ENCODE measurements at places on chromosomes 1 and 21. TPM values are rescaled to one million over a fixed set of nuclear protein-coding genes. Genes with fewer than 3 reads are reported as not detected.

ATAD3C gene
- 10.4 TPM for total RNA-seq

ITGB2 gene
- 370 TPM for total RNA-seq

CR1 gene
- total RNA-seq, result 11.4 TPM

STMN1 gene
- 42.5 TPM for total RNA-seq

ACTN2 gene
- 2.8 TPM for total RNA-seq

LCK gene
- total RNA-seq, result 8.3 TPM

TSPAN1 gene
- 6.9 TPM for total RNA-seq

BTBD8 gene
- total RNA-seq, result 5.1 TPM

KCNJ15 gene
- total RNA-seq, result 80.1 TPM

MASP2 gene
- not detected for total RNA-seq

RNU1-4 gene
- total RNA-seq, result 6,622 TPM

NR1I3 gene
- not detected for total RNA-seq

OLIG2 gene
- not detected for total RNA-seq

ASTN1 gene
- total RNA-seq, result 0.20 TPM

OLIG1 gene
- total RNA-seq, result 1.6 TPM

MTX1 gene
- 28.4 TPM for total RNA-seq

WNT4 gene
- 1.8 TPM for total RNA-seq

APOBEC4 gene
- not detected for total RNA-seq

LCE1C gene
- total RNA-seq, result not detected

AADACL3 gene
- not detected for total RNA-seq

NCAM2 gene
- total RNA-seq, result 15.9 TPM

DRAM2 gene
- 50.8 TPM for total RNA-seq

All from upper lobe of right lung (tissue), 1 donor.